ENCODE measurements at places on chromosomes 11 and 22.

DNA sequence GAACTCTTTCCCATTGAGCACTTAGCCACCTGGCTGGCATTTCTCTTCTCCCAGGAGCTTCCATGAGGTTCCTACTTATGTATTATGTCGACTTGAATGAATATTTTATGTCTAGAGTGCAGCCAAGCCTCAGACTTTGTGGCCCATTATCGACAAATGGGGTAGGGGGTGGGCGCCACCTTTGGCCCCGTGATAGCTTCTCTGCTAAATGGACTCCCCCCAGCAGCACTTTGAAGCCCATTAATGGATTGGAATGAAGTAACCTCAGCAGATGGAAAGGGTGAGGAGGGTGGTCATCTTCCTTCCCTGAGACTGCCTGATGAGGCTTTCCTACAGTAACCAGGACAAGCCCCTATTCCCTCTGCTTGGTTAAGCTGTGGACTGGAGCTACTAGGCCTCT lies 5.9 kb downstream of the MARK2 start:
- H3K4me1 ChIP-seq = peaks cover 13% of the 10 kb centered on the region
- H3K36me3 ChIP-seq = peaks cover 60% of the 10 kb centered on the region
- H3K4me3 ChIP-seq = no peak overlapping the region
- H3K27me3 ChIP-seq = no peaks in the 10 kb centered on the region
- H3K27ac ChIP-seq = no peak overlapping the region

- H3K4me3 ChIP-seq = no peak overlapping the region
- no peaks in the 10 kb centered on the region for H3K27me3 ChIP-seq
- H3K27ac ChIP-seq = no peak overlapping the region
These were observed 27.7 kb upstream of the MUC5B start for GRCh38 chr11:1194977-1195681.

GRCh38 chr11:134719397-134719796 lies 307.4 kb upstream of the B3GAT1 start:
- H3K4me3 ChIP-seq = no peak overlapping the region
- no peak for DNase-seq
- H3K4me1 ChIP-seq = no peaks in the 10 kb centered on the region
- peaks cover 2% of the 10 kb centered on the region for H3K27me3 ChIP-seq
- no peak overlapping the region for H3K27ac ChIP-seq

- peaks cover 5% of the 10 kb centered on the region for H3K4me1 ChIP-seq
- H3K27me3 ChIP-seq = no peaks in the 10 kb centered on the region
- H3K4me3 ChIP-seq = no peak overlapping the region
These were observed 114.4 kb upstream of the BMAL1 start for GRCh38 chr11:13163158-13163557.

- no peak overlapping the region for H3K4me3 ChIP-seq
- H3K4me1 ChIP-seq = no peaks in the 10 kb centered on the region
- no peaks in the 10 kb centered on the region for H3K36me3 ChIP-seq
- H3K27ac ChIP-seq = no peak overlapping the region
- DNase-seq = peak; percentile 29
These were observed 43.5 kb downstream of the GGTLC2 start for GRCh38 chr22:22687638-22688500.

GRCh38 chr22:48205790-48206189 lies 1443.3 kb downstream of the TBC1D22A start:
- no peaks in the 10 kb centered on the region for H3K27me3 ChIP-seq
- no peak overlapping the region for H3K4me3 ChIP-seq
- DNase-seq = no peak
- peaks cover 8% of the 10 kb centered on the region for H3K4me1 ChIP-seq

DNA sequence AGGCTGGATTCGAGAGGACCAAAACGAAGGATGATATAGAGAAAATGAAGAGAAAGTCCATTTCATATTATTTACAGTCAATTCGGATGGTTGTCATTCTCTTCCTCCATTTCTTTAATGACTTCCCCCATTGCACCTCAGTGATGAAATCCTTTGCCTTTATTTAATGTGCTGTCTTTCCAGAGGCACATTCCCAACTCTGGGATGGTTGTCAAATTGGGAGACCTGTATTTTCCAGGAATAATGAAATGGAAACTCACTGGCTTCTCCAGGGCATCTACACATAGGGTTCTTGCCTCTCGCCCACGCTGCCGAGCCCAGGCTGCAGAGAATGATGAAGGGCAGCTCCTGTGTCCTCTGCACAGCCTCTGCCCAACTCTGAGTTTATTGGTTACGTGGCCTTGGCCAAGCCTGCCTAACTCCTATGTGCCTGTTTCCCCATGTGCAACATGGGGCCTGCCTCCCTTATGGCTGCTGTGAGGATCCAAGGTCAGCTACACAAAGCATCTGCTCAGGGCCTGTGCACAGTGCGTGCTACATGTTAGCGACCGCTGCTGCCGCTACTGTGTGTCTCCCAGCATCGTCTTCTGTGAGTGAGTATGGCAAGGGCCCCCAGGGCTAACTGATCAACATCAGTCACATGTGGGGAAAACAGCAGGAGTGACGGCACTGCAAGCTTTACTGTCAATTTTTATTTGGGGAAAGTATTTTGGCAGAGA lies 81.5 kb upstream of the BID start:
- no peak overlapping the region for H3K27ac ChIP-seq
- H3K36me3 ChIP-seq = peaks cover 3% of the 10 kb centered on the region
- H3K4me1 ChIP-seq = no peaks in the 10 kb centered on the region
- DNase-seq = no peak

DNA sequence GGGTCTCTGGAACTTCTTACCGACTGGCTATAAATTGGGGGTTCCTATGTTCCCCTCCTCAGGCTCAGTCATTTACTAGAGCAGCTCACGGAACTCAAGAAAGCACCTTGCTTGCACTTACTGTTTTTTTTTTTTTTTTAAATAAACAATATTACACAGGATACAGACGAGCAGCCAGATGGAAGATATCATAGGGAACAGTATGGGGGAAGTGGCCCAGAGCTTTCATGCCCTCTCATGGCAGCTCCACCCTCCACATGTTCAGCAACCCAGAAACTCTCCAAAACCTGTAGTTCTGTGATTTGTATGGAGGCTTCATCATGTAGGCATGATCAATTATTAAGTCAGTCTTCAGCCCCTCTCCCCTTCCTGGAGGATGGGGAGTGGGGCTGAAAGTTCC lies 7.5 kb downstream of the UVRAG start:
- no peak for DNase-seq
- H3K4me3 ChIP-seq = no peak overlapping the region

GRCh38 chr11:42976636-42977217 lies 335.1 kb upstream of the API5 start:
- H3K36me3 ChIP-seq = no peaks in the 10 kb centered on the region
- DNase-seq = no peak
- H3K4me1 ChIP-seq = no peaks in the 10 kb centered on the region
- no peak overlapping the region for H3K27ac ChIP-seq
- H3K4me3 ChIP-seq = no peak overlapping the region

DNA sequence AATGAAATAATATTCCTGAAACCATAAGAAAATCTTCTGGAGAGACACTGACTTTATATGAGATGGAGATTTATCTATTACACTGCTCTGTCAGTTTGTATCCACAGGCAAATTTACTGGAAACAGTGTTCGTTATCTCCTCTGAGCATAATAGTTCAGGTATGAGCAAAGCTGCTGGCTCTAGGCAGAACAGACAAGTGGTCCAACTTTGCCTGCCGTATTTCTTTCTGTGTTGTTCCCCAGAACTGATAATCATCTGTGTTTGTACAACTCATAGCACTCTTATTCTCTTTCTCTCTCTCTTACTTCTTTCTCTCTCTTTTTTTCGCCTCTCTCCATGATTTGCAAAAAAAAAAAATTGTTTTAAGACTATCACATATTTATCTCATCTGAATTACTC lies 623.8 kb upstream of the CHORDC1 start:
- no peaks in the 10 kb centered on the region for H3K36me3 ChIP-seq
- no peak overlapping the region for H3K4me3 ChIP-seq
- no peak overlapping the region for H3K27ac ChIP-seq
- H3K4me1 ChIP-seq = no peaks in the 10 kb centered on the region
- no peaks in the 10 kb centered on the region for H3K27me3 ChIP-seq

GRCh38 chr11:4195909-4196308 lies 101.3 kb downstream of the RRM1 start:
- H3K4me1 ChIP-seq = no peaks in the 10 kb centered on the region
- H3K36me3 ChIP-seq = no peaks in the 10 kb centered on the region
- H3K4me3 ChIP-seq = no peak overlapping the region
- no peaks in the 10 kb centered on the region for H3K27me3 ChIP-seq

- no peaks in the 10 kb centered on the region for H3K27me3 ChIP-seq
- H3K4me3 ChIP-seq = no peak overlapping the region
- H3K27ac ChIP-seq = no peak overlapping the region
- no peaks in the 10 kb centered on the region for H3K4me1 ChIP-seq
- DNase-seq = no peak
These were observed 48.1 kb upstream of the CWF19L2 start for GRCh38 chr11:107505647-107506225.

- no peak overlapping the region for H3K27ac ChIP-seq
- H3K36me3 ChIP-seq = no peaks in the 10 kb centered on the region
- no peak for DNase-seq
- no peaks in the 10 kb centered on the region for H3K27me3 ChIP-seq
These were observed 413.9 kb downstream of the TENM4 start for GRCh38 chr11:79026803-79027445.

GRCh38 chr11:65606876-65607613 lies 7.0 kb downstream of the MAP3K11 start:
- no peak overlapping the region for H3K27ac ChIP-seq
- H3K36me3 ChIP-seq = peaks cover 33% of the 10 kb centered on the region
- H3K4me1 ChIP-seq = peaks cover 10% of the 10 kb centered on the region

DNA sequence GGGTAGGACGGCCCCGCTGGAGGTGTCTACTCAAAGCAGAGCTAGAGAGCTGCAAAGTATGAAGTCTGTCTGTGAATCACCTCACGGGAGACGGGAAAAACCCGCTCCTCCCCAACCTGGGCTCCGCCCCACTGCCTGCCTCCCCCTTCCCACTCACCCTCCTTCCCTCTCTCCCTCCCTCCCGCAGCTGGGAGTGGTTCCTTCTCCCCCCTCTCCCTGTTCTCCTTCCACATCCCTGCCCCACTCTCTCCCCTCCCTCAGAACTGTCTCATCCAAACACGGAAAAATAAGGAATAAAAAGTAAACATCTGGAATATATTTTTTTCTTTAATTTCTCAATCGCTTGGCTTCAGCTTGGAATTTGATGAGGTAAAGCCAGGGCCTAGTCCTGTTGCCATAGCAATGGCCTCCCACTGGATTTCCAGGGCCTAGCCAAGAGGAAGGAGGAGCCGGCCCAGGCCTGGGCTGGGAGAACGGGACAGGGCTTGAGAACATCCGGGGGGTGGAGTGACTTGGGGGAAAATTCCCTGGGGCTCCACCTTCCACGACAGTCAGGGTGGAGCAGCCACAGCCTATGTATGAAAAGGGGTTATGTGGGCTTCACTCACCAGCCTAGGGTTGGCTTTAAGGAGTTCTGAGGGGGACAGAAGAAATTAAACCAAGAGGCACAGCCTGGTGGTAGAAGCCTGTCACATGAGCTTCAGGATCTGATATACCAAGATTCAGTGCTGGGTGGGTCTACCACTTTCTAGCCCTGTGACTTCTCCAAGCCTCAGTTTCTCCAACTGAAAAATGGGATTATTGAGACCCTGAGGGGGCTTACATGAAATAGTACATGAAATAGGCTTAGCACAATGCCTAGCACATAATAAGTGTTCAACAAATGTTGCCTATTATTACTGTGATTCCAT lies 2.2 kb downstream of the TNKS1BP1 start:
- peak overlapping the region; percentile 77 for H3K27ac ChIP-seq
- no peaks in the 10 kb centered on the region for H3K27me3 ChIP-seq
- peaks cover 21% of the 10 kb centered on the region for H3K4me1 ChIP-seq
- peaks cover 37% of the 10 kb centered on the region for H3K36me3 ChIP-seq
- peak; percentile 59 for DNase-seq

DNA sequence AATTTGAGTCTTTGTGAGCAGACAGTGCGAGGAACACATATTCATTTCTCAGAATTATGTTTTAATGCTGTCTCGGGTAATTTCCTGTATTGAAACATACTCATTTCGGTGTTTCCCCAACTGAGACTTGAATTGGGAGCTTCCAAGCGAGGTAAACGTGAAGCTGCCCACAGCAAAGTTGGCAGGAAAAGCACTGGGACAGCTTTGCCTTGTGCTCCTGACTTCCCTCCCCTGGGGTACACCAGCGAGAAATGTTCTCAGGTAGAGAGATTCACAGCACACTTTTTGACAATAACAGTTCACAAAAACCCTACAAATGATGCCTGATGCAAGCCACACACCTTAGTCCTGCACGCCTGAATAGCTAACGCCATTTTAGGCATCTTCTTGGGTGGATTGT lies 3.1 kb downstream of the HTR3B start:
- no peak for DNase-seq
- H3K4me1 ChIP-seq = no peaks in the 10 kb centered on the region
- H3K36me3 ChIP-seq = no peaks in the 10 kb centered on the region
- no peak overlapping the region for H3K27ac ChIP-seq
